ENCODE measurements at places on chromosomes 13 and 19. TPM values are rescaled to one million over a fixed set of nuclear protein-coding genes. Genes with fewer than 3 reads are reported as not detected.

DNA sequence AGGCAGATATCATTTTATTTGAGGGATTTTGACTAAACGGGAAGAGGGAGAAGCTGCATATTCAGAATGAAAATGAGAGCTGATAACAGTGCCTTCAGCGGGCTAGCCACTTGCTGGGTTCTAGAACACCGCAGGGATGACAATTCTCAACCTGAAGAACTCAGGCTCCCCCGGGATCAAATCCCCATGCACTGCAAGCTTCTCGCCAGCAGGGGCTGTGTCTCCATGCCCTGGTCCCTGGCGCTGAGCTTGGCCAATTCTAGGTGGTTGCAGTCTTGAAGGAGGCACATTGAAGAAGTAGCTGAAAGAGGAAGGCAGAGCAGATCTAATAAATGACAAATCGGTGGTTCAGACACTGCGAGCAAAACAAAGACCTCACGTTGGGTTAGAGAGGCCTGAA is 128.7 kb downstream of the UQCRFS1 start:
- H3K27ac ChIP-seq: no peak overlapping the region
- H3K4me3 ChIP-seq: no peak overlapping the region

GRCh38 chr13:98503175-98504028 is 73.5 kb downstream of the STK24 start:
- peaks cover 74% of the 10 kb centered on the region for H3K4me1 ChIP-seq
- no peak overlapping the region for H3K4me3 ChIP-seq
- H3K27ac ChIP-seq: no peak overlapping the region
- H3K36me3 ChIP-seq: peaks cover 2% of the 10 kb centered on the region
- no peaks in the 10 kb centered on the region for H3K27me3 ChIP-seq

DNA sequence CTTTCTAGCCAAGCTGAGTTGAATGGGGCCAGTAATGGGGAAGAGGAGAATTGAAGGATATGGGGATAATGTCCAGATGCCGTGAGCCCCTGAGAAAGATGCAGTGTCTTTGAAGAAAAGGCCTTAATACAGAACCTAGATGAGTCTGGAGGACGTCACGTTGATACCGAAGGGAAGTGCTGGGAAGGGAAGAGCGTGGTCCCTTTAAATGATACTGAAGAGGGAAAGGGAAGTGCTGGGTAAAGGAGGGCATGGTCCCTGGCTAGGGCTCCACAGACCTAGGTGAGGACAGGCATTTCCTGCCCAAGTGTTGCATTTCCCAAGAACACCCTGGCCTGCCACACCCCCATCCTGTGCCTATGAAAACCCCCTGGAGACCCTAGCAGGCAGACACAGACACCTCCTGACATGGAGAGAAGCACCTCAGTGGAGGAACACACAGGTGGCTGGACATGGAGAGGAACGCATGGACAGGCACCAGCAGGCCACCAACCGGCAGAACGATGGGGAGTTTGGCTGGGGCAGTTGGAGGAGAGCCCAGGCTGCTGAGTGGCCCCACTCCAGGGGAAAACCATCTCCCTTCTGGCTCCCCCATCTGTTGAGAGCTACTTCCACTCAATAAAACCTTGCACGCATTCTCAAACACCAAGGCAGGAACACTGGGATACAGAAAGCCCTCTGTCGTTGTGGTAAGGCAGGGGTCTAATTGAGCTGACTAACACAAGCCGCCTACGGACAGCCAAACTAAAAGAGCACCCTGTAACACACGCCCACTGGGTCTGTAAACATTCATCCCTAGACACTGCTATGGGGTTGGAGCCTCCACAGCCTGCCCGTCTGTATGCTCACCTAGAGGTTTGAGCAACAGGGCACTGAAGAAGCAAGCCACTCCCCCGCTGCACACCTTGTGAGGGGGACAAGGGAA is 34.9 kb upstream of the POMP start:
- no peak for DNase-seq
- H3K4me3 ChIP-seq: no peak overlapping the region
- H3K4me1 ChIP-seq: peaks cover 9% of the 10 kb centered on the region

Gene ZNF579
- total RNA-seq: 10.3 TPM

Gene CCDC70
- total RNA-seq: not detected

- H3K27ac ChIP-seq: no peak overlapping the region
- H3K36me3 ChIP-seq: no peaks in the 10 kb centered on the region
- no peak for DNase-seq
- H3K27me3 ChIP-seq: peaks cover 31% of the 10 kb centered on the region
- no peak overlapping the region for H3K4me3 ChIP-seq
Measured at GRCh38 chr19:44809577-44810233, 802 bp downstream of the BCAM start.

DNA sequence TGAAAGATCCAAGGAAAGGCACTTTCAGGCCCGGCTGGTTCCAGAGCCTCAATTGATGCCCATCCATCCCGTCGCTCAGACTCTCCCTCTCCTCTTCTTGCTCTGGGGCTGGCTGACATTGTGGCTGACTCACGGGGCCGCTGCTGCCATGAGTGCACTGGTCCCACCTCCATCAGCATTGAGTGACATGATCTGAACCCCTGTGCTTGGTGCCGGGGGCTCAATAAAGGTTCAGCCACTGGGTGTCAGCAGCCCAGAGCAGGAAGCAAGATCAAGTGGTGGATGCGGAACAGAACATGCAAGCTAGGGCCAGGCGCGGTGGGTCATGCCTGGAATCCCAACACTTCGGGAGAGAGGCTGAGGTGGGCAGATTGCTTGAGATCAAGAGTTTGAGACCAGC is 39.5 kb downstream of the COMP start:
- no peak overlapping the region for H3K27ac ChIP-seq
- no peaks in the 10 kb centered on the region for H3K4me1 ChIP-seq
- no peak overlapping the region for H3K4me3 ChIP-seq
- no peak for DNase-seq
- no peaks in the 10 kb centered on the region for H3K36me3 ChIP-seq

Measured in B cell (primary cell).